ENCODE measurements at places on chromosomes 12 and 14. TPM values are rescaled to one million over a fixed set of nuclear protein-coding genes. Genes with fewer than 3 reads are reported as not detected.

Gene HCAR2
- not detected for total RNA-seq

Gene RIMBP2
- 6.1 TPM for total RNA-seq

Gene TUBA1C
- total RNA-seq, result 469 TPM

Gene MGP
- not detected for total RNA-seq

Gene HOXC4
- 0.57 TPM for total RNA-seq

Data from Calu3 (cell line).